ENCODE measurements at places on chromosomes 7 and 10. TPM values are rescaled to one million over a fixed set of nuclear protein-coding genes. Genes with fewer than 3 reads are reported as not detected.

GRCh38 chr10:554182-554848 lies 135.2 kb downstream of the DIP2C start:
- no peak for DNase-seq

GPR15LG gene
- total RNA-seq: 0.31 TPM

EGFR gene
- 46.6 TPM for total RNA-seq

AQP1 gene
- 11.0 TPM for total RNA-seq

GRCh38 chr10:73772281-73773151 lies 9.3 kb upstream of the CHCHD1 start:
- peak; percentile 76 for DNase-seq

- DNase-seq: no peak
Observed at GRCh38 chr7:131066635-131067034, 261.0 kb upstream of the MKLN1 start.

CYP3A7 gene
- total RNA-seq: not detected

DNA sequence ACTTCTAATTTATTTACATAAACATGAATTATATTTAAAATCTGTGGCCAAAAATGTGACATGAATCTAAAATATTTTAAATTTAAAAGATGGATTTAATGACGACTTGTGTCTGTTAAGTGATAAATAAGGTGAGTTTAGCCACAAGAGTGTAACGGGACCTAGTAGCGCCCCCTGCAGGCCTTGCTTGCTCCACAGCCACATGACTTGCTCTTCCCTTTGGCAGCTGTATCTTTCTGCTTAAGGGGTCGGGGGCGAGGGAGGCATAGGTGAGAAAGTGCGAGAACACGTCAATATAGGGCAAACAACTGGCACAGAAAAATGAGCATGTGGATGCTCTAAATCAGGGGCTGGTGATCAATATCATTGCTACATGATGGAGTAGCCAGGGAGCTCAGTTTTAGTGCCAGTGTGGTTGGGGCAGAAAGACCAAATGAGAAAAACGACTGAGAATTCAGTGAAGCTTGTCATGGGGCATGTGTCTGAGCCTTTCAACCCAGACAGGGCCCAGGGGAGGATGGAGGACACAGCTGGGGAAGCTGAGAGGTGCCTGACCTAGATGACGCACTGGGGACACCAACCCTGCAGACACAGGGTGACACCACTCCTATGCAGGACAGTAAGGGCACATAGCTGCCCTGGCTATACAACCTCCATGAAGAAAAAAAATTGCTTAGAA lies 49.8 kb downstream of the PAXIP1 start:
- no peak for DNase-seq

DNA sequence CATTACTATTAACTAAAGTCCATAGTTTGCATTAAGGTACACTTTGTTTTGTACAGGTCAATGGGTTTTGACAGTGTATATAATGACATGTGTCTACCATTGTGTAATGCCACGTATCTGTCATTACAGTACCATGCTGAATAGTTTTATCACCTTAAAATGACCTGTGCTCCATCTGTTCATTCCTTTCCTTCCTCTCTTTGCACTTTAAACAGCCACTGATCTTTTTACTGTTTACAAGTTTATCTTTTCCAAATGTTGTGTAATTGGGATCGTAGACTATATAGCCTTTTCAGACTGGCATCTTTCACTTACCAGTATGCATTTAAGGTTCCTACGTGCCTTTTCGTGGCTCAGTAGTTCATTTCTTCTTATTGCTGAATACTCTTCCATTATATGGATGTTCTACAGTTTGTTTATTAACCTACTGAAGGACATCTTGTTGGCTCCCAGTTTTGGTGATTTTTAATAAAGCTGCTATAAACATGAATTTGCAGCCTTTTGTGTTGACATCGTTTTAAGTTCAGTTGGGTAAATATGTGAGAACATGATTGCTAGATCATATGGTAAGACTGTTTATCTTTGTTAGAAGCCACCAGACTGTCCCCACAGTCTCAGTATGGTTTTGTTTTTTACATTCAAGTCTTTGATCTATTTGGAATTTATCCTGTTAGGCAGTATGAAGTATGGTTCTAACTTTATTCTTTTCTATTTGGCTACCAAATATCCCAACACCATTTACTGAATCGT lies 24.7 kb downstream of the STAM start:
- DNase-seq: no peak

- no peak for DNase-seq
Observed at GRCh38 chr10:126223512-126224067, 164.7 kb downstream of the ADAM12 start.

ZNF804B gene
- not detected for total RNA-seq

CYP2C9 gene
- total RNA-seq: not detected

CALY gene
- not detected for total RNA-seq

FAM25C gene
- total RNA-seq: not detected

- no peak for DNase-seq
Observed at GRCh38 chr10:802506-802905, 113.0 kb upstream of the DIP2C start.

DNA sequence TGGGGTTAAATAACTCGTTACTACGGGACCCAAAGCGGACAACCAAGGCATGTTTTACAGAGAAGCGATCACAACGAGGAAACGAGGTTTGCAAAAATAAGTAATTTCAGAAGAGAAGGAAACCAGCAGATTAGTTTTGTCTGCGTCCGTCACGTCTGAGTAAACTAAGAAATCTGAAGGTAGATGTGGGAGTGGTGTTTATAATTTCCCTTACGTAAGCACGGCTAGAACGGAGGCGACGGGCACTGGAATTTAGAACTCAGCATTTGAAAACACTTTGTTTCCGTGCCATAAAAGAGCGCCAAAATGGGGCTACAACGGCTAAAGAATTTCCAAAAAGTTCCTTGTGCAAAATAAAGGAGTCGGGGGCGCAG lies 718 bp upstream of the UMAD1 start:
- DNase-seq: no peak

LRRC61 gene
- 28.2 TPM for total RNA-seq

OGDH gene
- total RNA-seq: 47.9 TPM

GRCh38 chr7:148192491-148192890 lies 398.1 kb upstream of the C7orf33 start:
- DNase-seq: no peak

GRCh38 chr7:40506158-40506557 lies 371.4 kb downstream of the SUGCT start:
- DNase-seq: no peak

DNA sequence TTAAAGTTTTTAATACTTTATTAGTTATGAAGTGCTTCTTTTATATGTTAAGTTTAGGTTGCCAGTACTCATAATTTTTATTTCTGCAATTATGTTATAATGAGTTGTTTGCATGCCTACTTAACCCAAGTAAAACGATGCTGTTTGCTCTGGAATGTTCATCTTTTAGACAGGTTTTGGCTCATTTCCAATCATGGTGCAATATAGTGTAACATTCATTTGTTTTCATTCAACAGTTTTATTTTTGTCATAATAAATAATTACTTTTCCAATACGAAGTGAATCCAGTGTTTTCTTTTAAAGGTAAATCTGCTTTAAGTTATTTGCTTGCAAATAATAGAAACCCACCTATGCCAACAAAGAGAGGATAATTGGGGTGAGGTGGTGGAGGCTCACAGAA lies 22.1 kb downstream of the ARL5B start:
- no peak for DNase-seq

TWNK gene
- 11.7 TPM for total RNA-seq

DNA sequence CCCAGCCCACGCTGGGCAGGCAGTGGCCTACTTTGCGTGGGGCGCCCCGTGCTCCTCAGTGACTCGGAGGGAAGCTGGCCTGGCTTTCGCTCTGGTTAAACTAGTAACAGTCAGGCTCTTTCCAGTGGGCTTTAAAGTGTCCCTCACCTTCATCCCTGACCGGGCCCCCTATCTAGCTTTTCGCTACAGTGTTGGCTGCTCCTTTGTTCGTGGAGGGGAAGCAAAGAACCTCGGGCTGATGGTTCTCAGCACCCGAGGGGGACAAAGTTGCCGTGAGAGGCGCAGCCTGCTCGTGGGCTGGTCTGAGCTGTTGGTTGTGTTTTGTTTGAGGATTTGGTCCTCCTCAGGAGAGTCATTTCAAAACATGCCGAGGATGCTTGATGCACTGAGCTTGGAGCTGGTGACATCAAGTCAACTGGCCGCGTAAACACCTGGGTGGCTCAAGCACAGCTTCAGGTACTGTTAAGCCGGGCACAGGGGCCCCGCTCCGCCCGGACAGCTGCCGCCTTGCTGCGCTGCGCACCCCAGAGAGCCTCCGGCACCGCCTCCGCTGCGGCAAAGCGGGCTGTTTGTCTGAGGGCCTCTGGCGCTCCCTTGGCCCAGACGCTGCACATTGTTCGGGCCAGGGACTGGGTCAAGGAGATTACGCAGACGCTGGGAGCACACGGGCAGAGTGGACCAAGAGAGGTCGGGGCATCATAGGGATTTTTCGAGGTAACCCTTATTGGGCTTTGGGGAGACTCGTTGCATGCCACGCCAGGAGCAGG lies 1.6 kb downstream of the DLX6 start:
- no peak for DNase-seq

- no peak for DNase-seq
Observed at GRCh38 chr7:3370068-3370830, 69.2 kb downstream of the SDK1 start.

ZNF727 gene
- total RNA-seq: 6.2 TPM

DNA sequence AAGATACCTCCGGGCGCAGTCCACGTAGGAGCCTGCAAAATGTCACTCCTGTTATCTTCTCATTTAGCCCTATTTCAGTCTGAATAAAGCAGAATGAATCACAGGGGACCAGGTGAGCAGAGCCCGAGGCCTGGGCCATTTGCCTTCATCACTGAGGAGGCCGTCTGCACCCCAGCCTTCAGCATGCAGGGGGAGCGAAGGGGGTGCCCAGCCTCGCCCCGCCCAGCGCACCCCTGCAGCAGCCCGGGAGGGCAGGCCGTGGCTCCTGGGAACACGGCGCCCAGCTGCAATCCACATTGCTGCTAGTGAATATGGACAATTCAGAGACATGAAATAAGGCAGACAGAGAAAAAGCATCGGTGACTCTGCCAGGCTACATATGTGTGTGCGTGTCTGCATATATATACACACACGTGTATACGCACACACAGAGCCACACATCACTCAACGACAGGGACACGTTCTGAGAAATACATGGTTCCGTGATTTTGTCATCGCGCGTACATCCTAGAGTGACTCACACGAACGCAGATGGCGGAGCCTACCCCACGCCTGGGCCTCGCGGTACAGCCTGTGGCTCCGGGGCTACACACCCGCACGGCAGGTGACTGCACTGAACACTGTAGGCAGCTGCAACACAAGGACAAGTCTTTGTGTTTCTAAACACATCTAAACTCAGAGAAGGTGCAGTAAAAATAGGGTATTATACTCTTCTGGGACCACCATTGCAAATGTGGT lies 15.2 kb upstream of the ELFN1 start:
- DNase-seq: no peak

DNA sequence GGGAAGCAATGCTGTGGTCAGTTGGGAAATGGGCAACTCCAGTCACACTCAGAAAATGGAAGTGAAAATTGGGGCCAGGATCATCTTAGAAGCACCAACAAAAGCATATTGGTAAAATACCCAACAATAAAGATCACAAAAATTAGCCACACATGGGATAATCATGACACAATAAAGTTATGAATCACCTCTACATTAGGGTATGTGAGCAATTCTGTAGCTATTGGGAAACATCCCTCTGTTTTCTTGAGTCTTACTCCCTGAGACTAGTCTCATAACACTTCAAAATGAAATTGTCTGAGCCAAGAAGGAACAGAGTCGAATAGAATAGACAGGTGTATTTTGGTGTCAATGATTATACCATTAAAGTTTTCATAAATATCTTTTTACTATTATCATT lies 178.3 kb downstream of the DYNC1I1 start:
- no peak for DNase-seq

GRCh38 chr10:70784471-70784870 lies 706 bp downstream of the TBATA start:
- no peak for DNase-seq

- no peak for DNase-seq
Observed at GRCh38 chr7:47743965-47744591, 162.2 kb upstream of the TNS3 start.

SPDYE6 gene
- total RNA-seq: not detected

OR2A1 gene
- total RNA-seq: 0.25 TPM

DNA sequence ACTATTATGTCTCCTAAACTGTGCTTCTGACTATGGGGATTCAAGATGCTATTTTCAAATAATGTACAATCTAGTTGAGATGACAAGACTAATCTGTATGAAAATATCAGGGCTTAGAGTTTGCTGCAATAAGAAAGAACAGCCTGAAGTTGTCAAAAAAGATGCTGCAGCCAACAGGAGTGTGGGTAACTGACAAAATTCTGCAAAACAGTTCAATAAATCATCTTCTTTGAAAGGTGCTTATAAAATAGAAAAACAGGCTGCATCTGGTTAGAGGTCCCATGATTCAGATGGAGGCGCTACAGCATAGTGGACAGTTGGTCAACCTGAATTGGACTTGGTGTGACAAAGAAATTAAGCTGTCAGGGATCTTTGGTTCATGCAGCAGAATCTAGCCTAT lies 511.0 kb downstream of the XPNPEP1 start:
- DNase-seq: no peak

DNA sequence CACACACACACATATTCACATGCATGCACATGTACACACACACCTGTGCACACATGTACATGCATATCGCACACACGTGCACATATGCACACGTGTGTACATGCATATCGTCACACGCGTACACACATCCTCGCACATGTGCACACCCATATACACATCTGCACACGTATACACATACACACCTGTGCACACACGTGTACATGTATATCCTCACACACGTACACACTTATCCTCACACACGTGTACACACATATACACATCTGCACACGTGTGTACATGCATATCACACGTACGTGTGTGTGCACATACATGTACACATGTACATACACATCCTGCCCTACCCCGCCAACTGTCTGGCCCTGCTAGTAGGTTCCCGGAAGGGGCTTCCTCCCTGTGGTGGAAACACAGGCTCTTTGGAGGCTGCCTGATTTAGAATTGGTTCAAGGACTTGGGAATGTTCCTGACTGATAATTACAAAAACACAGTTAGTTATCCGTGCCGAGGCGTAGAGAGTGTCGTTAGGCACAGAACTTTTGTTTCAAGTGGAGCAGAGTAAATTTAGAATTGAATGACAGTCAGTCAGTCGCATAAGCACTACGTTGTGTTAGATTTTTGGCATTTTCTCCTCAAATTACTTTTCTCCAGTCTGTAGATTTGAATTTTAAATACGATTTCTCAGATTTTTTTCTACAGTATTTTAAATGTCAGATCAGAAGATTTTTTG lies 18.5 kb upstream of the PRKAR1B start:
- DNase-seq: peak; percentile 17

DDIT4 gene
- 475 TPM for total RNA-seq

DNA sequence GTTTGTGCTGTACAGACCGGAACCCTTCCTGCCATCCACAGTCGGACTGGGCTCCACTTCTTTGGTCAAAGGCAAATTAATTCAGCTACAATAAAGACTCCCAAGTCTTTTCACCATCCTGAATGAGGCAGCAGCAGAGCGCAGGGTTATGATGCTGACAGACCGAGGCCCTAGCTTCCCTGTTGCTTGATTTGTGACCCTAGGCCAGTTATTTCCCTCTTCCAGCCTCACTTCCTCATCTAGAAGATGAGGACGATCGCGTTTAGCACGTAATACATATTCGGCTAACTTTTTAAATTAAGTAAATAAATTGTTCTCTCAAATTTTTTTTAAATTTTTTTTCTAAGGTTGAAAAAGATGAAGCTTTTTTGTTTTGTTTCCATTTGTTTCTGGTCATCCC lies 18.1 kb downstream of the ADRB1 start:
- DNase-seq: no peak

DPCD gene
- total RNA-seq: 17.9 TPM
